Central memory CD8-positive, alpha-beta T cell (primary cell): ENCODE measurements at places on chromosomes 1 and 21.

DNA sequence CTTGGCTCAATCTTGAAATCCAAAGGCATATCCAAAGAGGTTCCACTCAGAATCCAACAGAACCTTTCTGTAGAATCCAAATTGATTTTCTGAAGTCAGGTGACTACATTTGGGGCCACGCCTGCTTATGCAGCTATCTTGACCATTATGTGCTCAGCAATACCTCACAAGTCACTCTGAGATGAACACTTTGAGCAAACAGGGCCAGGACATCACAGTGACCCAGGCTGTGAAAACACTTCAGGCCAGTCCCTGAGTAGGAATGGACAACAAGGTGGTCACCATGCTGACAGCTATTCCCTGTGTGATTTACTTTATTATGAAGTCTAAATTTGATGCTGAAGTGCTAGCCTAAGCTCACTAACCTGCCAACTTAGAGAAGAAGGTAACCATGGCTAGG is at the start of gene AKNAD1:
Gene AKNAD1 (minus strand): TSS at position 101 of the 400 bp plus-strand sequence. CDS start 4,430 bp downstream, outside the sequence.
- no peak for DNase-seq

GRCh38 chr1:46425726-46426125 is 31.6 kb downstream of the FAAH start:
- no peak for DNase-seq

- DNase-seq: no peak
Measured at GRCh38 chr1:153968000-153968363, 280 bp downstream of the CREB3L4 start.

GRCh38 chr1:231774719-231775335 is 148.2 kb downstream of the DISC1 start:
- DNase-seq: no peak

GRCh38 chr21:42110691-42111469 is 39.8 kb downstream of the UMODL1 start:
- DNase-seq: no peak

DNA sequence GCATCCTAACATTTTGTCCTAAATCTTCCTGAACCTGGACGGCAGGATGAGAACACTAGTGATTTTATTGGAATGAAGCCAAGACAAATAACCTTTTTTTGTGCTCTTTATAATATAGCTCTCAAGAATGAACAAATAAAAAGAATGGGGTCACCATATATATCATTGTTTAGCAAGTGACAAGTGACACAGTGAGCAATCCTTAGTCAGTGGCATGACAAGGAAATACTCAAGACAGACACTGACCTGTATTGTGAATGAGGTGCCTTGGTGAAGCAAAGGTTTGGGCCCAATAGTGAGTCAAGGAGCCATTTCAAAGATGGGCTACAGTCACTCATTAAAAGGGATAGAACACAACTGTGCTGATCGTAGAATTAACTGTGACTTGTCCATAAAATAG is 35.7 kb downstream of the PTGFR start:
- no peak for DNase-seq

DNA sequence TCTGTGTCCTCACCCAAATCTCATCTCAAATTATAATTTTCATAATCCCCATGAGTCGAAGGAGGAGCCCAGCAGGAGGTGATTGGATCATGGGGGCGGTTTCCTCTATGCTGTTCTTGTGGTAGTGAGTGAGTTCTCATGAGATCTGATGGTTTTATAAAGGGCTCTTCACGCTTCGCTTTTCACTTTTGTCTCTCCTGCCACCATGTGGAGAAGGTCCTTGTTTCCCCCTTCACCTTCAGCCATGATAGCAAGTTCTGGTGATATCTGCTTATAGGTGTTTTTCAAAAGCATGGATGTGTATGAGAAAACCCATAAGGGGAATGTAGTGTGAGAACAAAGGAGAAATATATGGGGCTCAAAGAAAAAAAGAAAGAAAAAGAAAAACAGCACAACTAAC is 405.9 kb upstream of the RGS18 start:
- no peak for DNase-seq

GRCh38 chr1:35962952-35963351 is 32.0 kb downstream of the AGO3 start:
- DNase-seq: no peak

GRCh38 chr1:184517130-184517529 is 130.3 kb downstream of the C1orf21 start:
- DNase-seq: no peak

- no peak for DNase-seq
Measured at GRCh38 chr1:51780927-51781326, 97.6 kb downstream of the NRDC start.

DNA sequence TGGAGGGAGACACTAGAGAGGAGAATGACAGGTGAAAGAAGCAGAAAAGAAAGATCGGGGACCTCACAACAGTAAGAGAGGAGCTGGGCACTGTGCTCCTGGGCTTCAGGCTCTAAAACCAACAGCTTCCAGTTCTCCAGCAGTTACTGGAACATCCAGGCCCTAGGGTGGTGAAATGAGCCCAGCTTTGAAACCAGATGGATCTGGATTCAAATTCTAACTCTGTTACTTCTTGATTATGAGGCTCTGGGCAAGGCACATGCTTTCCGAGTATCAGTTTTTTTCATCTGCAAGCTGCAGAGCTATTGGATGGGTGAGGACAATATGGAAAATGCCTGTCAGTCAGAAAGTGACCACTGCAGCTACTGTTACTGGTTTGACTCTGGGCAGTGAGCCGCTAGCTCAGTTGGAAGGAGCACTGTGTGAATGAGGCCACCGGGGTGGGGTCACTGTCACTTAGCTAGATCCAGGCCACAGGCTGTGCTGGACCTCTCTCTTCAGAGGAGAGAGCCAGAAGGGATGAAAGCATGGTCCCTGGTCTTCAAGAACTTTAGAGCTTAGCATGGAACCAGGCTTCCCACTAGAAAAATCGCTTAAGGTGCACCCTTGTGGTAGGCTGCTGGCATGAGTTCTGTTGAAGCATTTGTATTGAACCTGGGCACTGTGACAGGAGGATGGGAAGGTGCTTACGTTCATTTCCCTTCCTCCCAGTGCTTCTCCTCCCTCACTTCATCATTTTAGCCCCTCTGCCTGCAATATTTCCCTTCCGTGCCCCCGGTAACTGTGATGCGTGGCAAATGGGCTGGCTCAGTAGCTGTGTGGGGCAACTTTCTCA is 12.2 kb downstream of the PLEKHO1 start:
- DNase-seq: no peak

GRCh38 chr1:166884040-166884642 is 8.1 kb upstream of the TADA1 start:
- DNase-seq: no peak

GRCh38 chr1:215397843-215398242 is 169.3 kb upstream of the KCTD3 start:
- no peak for DNase-seq

DNA sequence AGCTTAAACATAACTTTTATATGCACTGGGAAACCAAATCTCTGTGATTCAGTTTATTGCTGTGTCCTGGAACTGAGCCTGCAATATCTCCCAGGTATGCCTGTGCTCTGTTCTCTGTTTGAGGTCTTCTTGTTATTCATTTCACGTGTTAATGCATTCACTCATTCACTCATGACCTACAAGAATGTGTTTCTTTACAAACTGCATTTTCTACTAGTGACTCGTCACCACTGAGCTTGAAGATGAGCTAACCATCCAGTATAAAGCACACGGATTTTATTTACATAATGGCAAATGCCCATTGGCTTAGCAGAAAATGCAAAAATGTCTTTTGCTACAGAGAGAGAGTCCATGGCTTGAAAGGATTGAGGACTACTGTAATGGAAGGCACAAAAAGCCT is 75.0 kb upstream of the DUSP10 start:
- DNase-seq: no peak

- DNase-seq: no peak
Measured at GRCh38 chr1:92804721-92805201, 19.9 kb upstream of the EVI5 start.

- DNase-seq: no peak
Measured at GRCh38 chr1:61674221-61674620, 50.7 kb downstream of the TM2D1 start.

DNA sequence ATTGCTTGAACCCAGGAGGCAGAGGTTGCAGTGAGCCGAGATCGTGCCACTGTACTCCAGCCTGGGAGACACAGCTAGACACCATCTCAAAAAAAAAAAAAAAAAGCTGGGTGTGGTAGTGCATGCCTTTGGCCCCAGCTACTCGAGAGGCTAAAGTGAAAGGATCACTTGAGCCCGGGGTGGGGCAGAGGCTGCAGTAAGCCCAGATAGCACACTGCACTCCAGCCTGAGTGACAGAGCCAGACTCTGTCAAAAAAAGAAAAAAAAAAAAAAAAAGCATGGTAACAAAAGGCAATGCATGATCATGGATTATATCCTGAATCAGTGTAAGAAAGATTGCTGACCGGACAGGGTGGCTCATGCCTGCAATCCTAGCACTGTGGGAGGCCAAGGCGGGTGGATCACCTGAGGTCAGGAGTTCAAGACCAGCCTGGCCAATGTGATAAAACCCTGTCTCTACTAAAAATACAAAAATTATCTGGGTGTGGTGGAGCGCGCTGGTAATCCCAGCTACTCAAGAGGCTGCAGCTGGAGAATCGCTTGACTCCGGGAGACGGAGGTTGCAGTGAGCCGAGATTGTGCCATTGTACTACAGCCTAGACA is 76.3 kb downstream of the RUSC1 start:
- DNase-seq: no peak

- no peak for DNase-seq
Measured at GRCh38 chr1:118977600-118977999, 10.5 kb downstream of the TBX15 start.

DNA sequence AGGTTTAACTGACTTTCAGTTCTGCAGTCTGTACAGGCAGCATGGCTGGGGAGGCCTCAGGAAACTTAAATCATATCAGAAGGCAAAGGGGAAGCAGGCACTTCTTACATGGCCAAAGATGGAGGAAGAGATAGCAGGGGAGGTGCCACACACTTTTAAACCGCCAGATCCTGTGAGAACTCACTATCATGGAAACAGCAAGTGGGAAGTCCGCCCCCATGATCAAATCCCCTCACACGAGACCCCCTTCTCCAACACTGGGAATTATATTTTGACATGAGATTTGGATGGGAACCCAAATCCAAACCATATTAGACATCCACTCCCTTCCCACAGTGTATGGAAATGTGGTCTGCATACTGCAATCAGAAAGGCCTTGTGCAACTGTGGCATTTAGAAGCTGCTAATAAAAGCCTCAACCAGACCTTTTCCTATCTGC is 148.2 kb downstream of the FCRL5 start:
- DNase-seq: no peak

- DNase-seq: no peak
Measured at GRCh38 chr1:107895403-107896191, 69.4 kb downstream of the VAV3 start.

- DNase-seq: no peak
Measured at GRCh38 chr21:17501107-17502006, 11.5 kb upstream of the CXADR start.

DNA sequence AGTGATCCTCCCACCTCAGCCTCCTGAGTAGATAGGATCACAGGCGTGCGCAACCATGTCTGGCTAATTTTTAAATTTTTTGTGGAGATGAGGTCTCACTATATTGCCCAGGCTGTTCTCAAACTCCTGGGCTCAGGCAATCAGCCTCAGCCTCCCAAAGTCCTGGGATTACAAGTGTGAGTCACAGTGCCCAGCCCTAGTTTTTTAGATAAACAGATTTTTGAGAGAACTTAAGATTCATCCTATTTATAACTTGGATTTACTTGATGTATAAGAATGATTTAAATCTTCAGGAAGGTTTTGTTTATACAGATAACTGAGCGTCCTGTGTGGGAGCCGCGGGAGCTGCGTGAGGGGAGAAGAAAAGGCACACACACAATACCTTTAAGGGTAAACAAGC is 26.2 kb downstream of the HEYL start:
- no peak for DNase-seq

DNA sequence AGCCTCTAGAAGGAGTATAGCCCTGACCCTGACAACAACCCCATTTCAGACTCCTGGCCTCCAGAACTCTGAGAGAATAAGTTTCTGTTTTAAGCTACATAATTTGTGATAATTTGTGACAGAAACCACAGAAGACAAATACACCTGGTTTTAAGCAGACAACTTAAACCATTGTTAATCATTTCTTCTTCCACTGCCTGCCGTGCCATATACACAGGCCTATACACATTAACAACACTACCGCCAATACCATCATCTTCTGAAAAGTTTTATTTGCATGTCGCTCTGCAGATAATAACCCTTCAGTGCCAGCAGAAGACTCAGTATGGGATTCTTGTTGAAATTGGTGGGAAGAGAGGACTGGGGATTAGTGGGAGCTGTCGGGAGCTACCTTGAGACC is 39.9 kb upstream of the KRTAP19-8 start:
- no peak for DNase-seq

GRCh38 chr1:2098839-2099785 is 48.9 kb downstream of the PRKCZ start:
- DNase-seq: no peak

DNA sequence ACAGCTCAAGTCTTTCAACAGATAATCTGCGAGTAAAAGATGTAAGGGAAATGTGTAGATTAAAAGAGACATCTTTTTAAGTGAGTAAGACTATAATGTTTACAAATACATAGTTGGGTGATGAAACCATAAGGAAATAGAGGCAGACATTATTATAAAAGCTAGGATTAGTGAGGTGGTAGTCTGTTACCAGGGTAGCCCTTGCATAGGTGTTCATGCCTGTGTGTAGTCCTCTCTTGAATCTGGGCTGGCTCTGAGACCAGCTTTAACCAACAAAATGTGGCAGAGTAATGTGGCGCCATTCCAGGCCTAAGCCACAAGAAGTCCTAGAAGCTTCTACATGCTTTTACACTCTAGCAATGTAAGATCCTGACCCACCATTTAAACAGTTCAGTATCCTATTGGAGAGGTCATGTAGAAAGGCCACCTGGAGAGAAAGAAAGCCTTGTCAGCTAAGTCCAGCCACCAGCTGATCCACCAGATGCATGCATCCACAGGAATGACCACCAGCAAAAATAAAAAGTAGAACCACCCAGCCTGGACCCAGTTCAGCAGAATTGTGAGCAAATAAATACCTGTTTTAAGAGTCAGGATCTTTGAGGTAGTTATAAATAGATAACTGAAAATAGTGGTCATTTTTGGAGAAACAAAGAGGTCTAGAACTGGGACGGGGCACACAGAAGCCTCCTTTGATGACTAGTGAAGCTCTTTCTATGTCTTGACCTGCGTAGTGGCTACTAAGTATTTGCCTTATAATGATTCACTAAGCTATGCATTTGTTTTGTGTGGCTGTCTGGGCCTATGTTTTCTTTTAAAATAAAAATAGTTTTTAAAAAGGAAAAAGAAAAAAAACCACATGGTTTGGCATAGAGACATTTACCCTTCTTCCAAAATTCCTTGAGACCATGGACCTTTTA is 8.1 kb downstream of the NIBAN1 start:
- no peak for DNase-seq

- DNase-seq: no peak
Measured at GRCh38 chr1:44842862-44843655, at the start of gene PTCH2. TSS of gene PTCH2 (minus strand) at chr1:44843253. CDS start at chr1:44842932, 321 bp downstream.

- no peak for DNase-seq
Measured at GRCh38 chr21:39384674-39385298, 35.9 kb upstream of the HMGN1 start.
